Small intestine (tissue), 16 donors: ENCODE measurements at places on chromosomes 6 and 20.

DNA sequence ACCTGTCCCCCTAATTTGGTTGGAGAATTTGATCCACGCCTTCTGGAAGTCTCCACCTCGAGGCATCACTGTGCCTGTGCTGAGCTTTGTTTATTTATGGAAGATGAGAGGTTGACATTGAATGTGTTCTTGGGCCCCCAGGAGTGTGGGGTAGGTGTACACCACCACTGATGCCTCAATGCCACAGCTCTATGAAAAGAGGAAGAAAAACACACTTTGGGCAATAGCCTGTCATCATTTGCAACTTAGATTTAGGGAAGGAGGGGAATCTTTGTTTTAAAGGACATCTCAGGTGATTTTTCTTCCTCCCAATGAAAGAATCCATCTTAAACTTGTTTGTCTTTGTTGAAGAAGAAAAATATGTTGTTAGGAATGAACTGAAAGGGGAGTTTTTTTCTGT lies 42.6 kb downstream of the TBC1D7 start:
- no peak for DNase-seq

GRCh38 chr6:38604700-38605099 lies 35.0 kb downstream of the BTBD9 start:
- DNase-seq = no peak

- no peak for DNase-seq
These were observed 920 bp upstream of the WTAP start for GRCh38 chr6:159726255-159726917.

GRCh38 chr20:45041464-45042337 lies 59.2 kb downstream of the KCNS1 start:
- peak; percentile 28 for DNase-seq

DNA sequence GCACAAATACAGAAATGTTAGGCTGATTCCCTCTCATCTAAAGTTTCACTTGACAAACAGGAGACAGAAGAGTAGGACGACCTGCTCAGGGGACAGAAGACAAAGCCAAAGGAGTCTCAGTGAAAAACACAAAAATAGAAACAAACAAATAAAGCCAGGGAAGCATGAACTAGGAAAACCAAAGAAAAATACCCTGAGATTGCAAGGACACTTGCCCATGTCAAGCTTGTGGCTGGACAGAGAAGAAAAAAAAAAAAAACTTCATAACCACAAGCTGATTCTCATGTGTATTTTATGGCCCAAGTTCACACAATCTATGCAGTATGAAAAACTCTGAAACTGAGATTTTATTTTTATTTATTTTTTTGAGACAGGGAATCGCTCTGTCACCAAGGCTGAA lies 85.6 kb upstream of the BEND6 start:
- no peak for DNase-seq

DNA sequence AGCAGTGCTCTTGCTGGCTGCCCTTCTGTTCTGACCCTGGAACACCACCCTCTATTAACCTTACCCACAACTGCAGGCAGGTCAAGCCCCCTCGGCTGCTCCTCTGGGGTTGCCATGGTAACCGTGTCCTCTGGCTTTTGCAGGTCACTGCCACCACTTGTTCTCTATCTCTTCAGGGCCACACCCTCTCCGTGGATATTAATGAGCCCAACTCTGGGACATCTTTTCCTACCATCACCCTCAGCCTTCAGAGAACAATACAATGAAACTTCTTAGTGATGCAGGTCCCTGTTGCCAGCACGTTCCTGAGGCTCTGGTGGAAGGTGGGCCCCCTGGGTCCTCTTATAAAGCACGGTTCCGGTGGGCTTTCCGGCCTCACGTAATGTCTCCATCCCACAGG lies 30.8 kb upstream of the MICB start:
- no peak for DNase-seq

- no peak for DNase-seq
These were observed 574.3 kb downstream of the COL12A1 start for GRCh38 chr6:74631564-74631963.

GRCh38 chr6:163750431-163751031 lies 336.0 kb downstream of the QKI start:
- no peak for DNase-seq

DNA sequence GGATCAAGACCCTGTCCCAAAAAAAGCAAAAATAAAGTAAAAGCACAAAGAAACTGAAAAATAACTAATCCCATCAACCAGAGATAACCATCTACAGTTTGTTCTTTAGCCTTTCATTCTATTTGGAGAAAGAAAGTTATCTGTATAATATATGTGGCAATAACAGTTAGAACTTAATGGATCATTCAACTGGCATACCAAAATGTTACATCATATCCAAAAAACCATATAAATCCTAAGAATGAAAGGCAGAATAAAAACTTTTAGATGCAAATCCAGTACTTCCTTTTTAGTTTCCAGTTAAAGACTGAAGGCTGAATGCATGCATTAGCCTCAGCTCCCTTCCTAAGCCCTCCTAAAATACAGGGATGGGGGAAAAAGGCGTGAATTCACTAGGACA lies 25.2 kb downstream of the ILRUN start:
- no peak for DNase-seq

DNA sequence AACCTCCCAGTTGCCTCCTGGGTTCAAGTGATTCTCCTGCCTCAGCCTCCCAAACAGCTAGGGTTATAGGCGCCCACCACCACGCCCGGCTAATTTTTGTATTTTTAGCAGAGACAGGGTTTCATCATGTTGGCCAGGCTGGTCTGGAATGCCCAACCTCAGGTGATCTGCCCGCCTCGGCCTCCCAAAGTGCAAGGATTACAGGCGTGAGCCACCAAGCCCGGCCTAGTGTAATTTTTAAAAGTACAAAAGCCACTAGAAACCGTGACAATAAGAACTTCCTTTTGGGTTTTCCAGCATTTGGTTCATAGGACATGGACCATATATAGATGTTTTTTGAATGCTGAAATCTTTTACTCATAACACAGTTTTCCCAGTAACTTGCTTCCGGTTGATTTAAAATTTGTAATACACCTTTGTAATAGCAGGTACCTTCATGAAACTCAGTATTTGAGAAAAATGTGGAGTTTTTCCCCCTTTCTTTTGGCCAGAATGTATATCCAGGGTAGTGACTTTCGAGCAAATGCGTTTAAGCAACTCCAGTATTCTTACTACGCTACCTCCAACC lies 467 bp downstream of the PXT1 start:
- DNase-seq = no peak

- DNase-seq = peak; percentile 71
These were observed 1.3 kb downstream of the MAPK14 start for GRCh38 chr6:36028877-36029324.

DNA sequence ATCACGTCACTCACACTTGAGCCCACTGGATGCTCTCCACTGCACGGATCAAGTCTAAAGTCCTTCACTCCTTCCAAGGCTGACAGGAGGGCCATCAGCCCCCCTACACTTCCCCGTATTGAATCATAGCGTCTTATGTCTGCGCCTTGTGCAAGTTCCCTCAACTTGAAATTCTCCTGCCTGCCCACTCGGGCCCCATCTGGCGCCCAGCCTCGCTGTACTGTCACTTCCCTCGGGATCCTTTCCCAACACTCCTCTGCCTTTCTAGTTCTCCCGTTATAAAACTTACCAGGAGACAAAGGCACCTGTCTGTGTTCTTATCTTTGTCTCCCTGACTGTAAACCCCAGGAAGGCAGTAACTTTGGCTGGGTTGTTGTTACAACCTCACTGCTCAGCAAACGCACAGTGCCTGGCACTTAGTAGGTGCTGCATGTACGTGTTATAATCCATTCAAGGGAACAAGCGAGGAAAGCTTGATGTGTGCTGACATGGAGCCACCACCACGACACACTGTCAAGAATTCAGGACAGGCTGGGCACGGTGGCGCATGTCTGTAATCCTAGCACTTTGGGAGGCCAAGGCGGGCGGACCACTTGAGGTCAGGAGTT lies 33.8 kb upstream of the ZFAND3 start:
- no peak for DNase-seq

DNA sequence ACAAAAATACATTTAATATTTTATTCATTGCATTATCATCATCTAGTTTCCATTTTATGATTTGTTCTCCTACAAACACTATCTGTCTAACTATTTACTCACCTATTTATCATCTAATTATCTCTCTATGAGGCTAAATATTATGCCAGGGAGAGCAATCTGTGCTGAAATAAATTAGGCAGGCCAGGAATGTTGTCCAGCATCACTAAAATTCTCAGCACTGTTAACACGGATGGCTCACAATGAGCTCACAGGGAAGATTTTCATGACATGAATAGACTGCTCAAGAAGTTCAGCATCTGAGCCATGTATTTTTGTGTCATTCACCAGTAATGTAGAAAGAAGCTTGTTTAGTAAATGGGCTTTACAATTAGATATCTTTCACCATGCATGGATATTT lies 1277.2 kb downstream of the GRIK2 start:
- no peak for DNase-seq

DNA sequence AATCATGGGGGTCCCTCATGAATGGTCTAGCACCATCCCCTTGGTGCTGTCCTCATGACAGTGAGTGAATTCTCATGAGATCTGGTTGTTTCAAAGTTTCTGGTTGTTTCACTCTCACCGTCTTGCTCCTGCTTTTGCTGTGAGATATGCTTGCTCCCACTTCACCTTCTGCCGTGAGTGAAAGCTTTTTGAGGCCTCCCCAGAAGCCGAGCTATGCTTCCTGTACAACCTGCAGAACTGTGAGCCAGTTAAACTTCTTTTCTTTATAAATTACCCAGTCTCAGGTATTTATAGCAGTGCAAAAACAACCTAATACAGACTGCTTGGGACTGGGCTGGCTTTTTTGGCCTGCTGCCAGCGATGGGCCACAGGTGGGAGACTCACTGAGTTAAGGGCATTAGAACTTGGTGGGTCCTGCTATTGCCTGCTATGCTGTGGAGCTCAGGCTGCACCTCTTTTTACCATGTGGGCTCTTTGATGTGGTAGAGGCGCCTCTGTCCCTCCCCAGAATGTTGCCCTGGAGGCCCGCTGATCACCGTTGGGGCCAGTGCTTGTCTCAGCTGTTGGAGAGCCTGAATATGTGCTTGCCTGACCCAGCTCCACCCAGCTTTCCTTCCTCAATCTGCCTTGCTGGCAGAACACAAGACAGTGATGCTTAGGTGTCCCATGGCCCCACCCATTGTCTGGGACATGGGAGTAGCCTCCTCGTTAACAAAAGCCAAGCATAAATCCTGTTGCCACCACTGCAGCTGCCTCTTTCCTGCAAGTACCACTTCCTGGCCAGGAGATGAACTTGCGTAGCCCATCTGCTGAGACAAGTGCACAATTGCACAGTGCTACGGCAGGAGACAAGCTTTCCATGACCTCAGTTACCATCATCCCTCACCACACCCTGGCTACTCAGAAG lies 47.1 kb downstream of the IGF2R start:
- no peak for DNase-seq

DNA sequence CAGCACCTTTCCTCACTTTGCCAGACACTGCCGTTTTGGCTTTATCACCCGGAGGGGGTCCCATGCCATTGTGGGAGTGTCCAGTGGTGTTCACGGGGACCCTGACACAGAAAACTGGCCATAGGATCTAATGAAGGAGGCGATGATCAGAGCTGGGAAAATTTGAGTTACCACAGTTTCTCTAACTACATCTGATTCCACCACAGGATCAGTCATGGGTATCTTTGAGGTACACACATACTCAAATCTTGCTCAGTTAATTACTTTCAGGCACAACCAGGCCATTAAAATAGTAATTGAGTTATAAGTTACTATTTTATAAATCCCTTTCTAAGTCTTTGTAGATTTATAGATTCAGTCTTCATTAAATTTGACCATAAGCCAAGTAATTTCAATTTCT lies 215.1 kb downstream of the PRL start:
- no peak for DNase-seq
